Ovary (tissue), 10 donors: ENCODE measurements at places on chromosomes 6 and 20.

DNA sequence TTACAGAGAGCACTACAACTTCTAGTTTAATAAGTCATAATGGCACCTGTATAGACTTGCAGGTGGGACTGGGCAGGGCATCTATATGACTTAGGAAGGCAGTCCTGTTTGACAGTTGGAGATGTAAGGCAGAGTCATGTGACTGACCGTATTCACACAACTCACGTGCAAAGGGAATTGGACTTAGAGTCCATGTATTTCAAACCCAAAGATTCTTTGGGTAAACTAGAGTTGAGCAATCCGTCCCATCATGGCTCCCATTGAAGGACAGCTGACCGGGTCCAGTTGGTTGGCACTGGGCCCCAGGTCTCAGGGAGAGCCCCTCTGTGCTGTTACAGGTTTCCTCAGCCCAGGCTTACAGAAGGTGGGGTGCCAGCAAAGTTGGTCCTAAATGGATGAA lies 121.9 kb downstream of the ARID1B start:
- DNase-seq: no peak

GRCh38 chr6:151137542-151137941 lies 102.2 kb upstream of the AKAP12 start:
- DNase-seq: no peak

DNA sequence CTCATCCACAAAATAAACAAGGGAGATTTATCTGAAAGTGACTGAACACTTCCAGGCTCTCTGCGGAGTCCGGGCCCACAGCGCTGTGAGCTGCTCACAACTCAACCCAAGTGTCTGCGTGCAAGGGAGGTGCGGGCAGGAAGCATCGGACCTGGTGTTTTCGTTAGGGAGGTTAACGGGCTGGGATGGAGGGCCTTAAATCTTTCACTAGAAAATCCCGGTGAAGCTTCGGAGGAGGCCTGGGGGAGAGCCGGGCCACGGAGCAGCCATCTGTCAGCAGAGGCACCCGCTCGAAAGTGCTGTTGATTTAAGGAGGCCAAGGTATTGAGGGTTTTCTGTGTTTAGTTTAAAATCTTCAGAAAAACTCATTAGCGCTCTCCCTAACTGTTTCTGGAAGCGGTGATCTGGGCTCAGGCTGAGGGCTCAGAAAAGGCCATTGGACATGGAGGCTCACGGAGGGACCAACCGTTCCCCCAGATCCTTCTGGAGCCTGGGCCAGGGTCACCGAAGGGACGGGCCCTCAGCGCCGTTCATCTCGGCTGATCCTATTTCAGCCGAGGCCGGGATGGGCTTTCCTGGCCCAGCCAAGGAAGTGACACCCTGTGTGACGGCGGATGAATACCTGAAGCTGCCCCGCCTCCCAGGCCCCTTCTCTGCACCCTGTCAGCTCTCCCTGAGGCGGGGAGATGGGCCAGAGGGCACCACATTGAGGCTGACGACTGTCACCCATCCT lies 20.7 kb downstream of the GATA5 start:
- DNase-seq: no peak

GRCh38 chr6:107699697-107700325 lies 124.3 kb downstream of the SCML4 start:
- DNase-seq: no peak

- no peak for DNase-seq
These were observed 35.3 kb downstream of the C6orf52 start for GRCh38 chr6:10658910-10659698.

DNA sequence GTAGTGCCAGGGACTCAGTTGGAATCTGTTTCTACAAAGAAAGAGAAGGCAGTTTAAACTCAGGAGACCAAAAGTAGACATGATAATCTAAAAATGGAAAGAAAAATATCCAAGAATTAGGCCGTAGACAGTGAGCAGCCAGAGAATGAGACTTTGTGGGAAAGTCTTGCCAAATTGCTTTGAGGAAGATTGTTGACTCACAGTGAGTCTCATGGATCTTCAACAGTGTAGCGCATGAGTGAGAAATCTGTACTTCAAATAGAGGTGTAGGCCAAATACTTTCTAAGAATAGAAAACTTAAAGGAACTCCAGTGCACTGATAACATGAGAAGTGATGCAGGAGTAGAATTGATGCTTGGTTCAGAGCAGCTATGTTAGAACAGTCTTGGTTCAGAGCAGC lies 284.5 kb downstream of the HTR1B start:
- no peak for DNase-seq

DNA sequence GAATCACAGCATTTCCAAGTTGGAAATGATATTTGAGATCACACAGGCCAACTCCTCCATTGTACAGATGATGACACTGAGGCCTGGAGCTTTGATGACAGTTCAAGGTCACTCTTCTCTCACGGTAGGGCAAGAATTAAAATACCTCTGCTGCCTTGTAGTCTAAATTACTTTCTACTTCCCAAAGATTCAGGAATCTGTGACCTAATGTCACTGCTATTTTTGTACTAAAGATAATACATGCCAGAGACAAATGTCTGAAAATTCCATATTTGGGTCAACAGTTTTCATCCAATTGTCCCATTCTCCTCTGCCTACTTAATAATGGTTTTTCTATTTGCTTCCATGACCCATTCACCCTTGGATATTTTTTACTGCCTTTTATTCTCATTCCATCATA lies 160.0 kb downstream of the SOD2 start:
- no peak for DNase-seq

DNA sequence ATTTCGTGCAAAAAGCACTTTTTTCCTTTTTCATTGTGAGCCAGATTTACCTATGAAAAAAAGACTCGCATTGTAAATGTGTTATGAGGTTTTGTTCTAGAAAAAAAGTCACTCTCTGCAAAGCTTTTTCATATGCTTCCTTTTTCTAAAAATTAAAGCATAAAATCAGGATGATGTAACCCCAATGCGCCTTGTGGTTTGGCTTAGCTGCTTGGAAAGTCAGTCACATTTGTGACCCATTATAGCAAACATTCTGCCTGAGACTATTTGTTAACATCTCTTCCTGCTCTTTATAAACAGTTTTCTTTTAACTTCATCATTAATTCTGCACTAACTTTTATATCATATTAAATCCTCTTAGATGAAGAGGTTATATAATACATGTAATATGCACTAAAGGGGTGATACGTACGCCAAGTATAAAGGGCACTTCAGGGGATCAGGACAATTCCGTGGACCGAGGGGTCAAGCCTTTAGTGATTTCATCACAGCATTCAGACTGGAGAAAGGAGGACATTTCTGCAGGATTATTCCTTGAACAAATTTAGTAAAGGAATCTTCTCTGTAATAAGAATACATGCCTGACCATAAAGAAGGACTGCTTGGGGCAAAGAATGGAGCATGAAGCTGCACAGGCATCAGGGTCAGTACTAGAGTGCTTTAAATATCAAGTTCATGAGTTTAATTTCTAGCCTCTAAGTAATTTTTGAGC lies 48.1 kb upstream of the SMLR1 start:
- no peak for DNase-seq

DNA sequence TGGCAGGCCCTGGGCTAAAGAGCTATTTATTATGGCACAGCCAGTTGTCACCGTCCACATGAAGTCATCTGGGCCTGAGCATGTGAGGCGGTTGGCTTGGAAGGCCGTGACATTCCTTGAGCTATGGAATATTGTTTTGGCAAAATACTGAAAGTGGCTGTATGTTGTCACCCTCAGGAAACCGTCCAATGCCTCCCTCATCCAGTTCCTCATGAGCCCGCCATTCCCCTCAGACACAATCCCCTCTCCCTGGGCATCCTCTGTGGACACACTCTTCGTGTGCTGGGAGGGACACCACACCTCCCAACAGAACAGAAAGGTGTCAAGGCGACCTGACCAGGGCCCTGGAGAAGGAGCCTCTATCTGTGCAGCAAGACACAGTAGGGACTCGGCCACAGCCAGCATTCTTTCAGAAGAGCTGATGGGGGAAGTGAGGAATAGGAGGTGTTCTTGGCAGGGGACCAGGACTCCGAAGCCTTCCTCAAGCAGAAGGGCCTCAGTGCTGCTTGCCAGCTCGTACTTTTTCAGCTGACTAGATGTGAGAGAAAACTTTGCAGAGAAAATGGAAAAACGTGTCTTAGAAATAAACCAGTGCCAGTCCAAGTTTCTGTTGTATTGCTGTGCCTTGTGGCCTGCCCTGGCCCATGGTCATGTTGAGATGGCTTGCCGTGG lies 120.5 kb downstream of the SOD2 start:
- DNase-seq: no peak

DNA sequence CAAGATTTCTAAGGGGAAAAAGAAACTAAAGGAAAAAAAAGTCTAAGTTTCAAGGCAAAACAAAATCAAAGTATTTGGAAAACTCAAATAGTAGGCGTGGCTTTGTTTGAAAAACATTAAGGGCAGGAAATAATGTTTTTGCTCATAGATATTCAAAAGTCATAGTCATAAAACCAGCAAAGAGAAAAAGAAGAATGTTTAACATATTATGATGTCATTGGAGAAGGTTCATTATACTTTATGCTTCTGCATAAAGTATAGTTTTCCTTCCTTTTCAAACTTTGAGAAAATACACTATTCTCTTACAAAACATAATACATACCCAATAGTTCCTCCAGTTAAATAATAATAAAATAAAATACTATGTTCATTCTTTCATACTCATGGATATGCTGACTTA lies 13.7 kb downstream of the USP49 start:
- no peak for DNase-seq

GRCh38 chr20:25160467-25160866 lies 35.0 kb upstream of the ENTPD6 start:
- no peak for DNase-seq

DNA sequence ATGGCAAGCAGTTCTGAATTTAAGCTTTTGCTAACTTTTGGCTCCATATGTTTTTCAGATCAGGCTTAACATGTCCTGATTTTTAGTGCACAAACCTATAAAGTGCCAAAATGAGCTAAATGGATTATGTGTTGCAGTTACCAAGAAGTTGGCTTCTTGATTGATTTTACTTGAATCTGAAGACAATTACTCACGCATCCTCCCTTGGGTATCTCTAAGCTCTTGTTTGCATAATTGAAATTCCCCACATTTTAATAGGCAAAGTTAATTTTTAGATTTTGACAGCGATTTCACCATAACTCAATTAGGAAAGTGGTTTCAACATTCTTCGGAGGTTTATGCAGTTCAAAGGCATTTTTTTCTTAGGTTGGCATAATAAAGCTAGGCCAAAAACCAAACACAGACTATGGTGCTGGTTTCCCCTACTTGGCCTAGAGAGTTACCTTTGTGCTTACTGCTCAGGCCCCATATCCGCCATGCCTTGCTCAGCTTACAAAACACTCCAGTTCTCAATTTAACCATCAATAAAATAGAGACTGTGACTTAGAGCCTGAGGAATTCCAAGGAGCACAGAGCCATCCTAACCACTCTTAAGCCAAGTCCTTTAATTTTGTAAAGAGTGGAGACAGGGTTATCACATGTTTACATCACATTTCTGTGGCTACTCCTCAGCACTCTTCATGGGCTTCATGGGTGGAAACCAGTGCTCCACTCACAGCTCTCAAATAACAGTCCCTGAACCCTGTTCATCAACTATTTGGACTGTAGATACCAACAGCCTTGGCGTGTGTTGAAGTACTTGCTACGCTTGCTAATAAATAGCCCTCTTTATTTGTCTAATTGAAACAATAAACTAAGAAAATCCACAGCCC lies 32.1 kb downstream of the LAMA4 start:
- DNase-seq: no peak

GRCh38 chr6:31083742-31084354 lies 28.5 kb downstream of the C6orf15 start:
- DNase-seq: no peak

- DNase-seq: no peak
These were observed 172.7 kb downstream of the TTLL2 start for GRCh38 chr6:167497428-167498056.

GRCh38 chr6:138450445-138450844 lies 46.4 kb downstream of the HEBP2 start:
- no peak for DNase-seq

GRCh38 chr20:25044660-25045342 lies 13.1 kb downstream of the ACSS1 start:
- DNase-seq: no peak

- no peak for DNase-seq
These were observed 58.0 kb upstream of the CCDC167 start for GRCh38 chr6:37557645-37558114.

- no peak for DNase-seq
These were observed 24.4 kb downstream of the QKI start for GRCh38 chr6:163438940-163439335.

GRCh38 chr6:35046862-35047261 lies 94.3 kb downstream of the TCP11 start:
- no peak for DNase-seq

DNA sequence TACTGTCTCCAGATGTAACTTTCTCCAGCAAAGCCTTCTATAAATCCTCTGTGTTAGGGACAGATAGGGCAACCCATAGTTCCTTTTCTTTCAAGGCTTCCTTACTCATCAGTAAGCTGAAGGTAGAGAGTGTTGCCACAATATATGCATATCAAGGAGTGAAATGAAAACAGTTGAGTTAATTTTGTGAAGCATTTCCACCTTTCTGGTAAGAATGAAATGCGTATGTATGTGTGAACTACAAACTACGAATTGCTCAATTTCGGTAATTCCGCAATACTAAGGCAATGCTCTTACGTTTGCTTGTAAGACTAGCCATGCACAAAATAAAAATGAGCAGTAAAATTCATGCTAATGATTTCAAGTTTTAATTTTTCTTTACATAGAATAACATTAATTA lies 61.2 kb upstream of the HBS1L start:
- no peak for DNase-seq

- no peak for DNase-seq
These were observed 15.3 kb upstream of the ABRACL start for GRCh38 chr6:139013185-139013800.

DNA sequence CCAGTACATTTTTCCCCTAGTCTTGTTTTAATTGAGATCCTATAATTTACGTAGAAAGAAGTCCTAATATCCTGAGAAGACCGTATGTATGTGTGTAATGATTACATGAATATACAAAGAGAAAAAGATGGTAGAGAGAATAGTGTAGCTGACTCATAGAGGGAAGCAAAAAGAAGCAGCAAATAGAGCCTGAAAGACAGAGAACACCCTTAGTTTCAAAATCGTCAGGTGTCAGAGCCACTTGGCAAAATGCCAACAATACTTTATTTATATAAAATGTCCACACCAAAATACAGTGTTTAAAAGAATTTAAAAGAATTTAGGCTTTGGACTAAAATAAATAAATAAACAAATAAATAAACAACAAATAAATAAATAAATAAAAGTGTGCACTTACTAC lies 1414.1 kb upstream of the EYS start:
- no peak for DNase-seq

- DNase-seq: peak; percentile 64
These were observed 87.1 kb downstream of the TRMT6 start for GRCh38 chr20:5863040-5863833.

DNA sequence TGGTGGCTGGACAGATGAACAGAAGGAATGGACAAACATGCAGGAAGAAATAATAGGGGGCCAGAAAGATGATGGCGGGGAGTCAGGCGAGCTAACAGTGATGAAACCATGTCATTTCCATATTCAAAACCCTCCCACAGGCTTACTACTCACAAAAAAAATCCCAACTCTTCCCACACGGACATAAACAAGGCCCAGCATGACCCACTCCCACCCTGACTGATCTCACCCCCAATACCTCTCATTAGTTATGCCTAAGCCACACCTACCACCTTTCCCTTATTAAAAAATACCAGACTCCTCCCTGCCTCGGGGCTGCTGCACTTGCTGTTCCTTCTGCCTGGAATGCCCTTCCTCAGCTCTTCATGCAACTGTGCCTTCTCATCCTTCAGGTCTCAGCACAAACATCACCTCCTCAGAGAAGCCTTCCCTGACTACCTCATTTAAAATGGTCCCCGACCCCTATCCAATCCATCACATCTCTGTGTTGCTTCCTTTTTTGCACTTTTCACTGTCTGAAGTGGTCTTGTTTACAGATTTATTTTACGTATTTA lies 145.8 kb downstream of the PREX1 start:
- no peak for DNase-seq
